ENCODE measurements at places on chromosomes 2 and 18.

DNA sequence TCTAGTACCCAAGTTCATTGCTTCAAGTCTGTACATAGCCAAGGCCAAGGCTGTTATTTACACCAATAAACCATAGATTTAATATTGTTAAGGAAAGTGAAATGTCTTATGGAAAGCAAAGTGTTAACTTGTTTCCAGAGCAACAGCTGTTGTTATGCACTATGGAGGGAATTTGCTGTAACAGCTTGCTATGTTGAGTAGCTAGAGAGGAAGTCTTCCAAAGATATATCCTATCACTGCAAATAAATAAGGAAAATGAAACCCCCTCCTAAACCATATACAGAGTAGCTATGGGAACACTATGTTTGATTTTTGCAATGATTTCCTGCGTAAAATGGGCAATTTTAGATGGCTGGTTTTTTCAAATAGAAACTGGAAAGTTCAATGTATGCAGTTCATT, 21.1 kb downstream of the TMEM182 start:
- DNase-seq, result no peak

GRCh38 chr2:143347271-143347695, 218.1 kb downstream of the ARHGAP15 start:
- DNase-seq, result no peak

DNA sequence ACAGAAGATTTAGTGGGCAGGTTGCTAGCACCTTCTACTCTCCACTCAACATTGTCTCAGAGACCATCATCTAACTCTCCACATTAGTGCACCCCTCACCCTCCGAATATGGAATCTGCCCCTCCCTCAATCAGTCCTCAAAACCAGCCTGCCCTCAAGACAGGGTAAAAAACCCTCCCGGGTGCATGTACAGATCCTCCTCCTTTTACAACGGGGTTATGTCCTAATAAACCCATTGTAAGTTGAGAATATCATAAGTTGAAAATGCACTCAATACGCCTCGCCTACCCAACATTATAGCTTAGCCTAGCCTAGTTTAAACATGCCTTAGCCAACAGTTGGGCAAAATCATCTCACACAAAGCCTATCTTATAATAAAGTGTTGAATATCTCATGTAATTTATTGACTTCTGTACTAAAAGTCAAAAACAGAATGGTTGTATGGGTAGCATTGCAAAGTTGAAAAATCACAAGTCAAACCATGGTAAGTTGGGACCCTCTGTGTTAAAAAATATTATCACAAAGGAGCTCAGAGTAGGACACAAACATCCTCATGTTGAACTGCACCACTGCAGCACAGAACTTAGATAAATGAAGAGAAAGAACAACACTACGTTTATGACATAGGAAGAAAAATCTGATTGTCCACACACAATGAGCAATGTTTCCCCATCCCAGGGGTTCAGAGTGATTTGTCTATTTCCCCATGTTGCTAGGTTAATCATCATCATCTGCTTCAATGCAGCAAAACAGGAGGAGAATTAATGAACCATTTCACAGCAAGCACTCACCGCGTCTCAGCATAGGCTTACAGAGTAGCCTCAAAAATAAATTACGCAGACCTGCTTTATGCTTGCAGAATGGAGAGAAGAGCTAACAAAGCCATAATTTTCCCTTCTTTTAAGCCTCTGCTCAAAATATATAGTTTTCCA, 184.1 kb upstream of the ARL4C start:
- no peak for DNase-seq

DNA sequence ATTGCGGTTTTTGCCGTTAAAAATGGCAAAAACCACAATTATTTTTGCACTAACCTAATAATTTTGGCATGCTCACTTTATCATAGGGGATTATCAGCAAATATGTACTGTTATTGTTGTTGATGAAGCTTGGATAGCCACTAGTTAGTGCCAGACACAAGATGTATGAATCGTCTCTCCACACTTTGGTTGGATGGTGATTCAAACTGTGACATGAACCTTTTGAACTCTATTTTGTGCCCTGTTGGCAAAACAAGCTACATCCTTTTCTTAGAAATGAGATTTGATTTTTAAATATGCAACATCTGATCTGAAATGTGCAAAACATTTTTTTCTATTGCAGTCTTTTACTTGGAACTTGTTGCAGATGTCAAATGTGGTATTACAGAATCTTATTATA, 48.8 kb upstream of the DTNB start:
- no peak for DNase-seq

DNA sequence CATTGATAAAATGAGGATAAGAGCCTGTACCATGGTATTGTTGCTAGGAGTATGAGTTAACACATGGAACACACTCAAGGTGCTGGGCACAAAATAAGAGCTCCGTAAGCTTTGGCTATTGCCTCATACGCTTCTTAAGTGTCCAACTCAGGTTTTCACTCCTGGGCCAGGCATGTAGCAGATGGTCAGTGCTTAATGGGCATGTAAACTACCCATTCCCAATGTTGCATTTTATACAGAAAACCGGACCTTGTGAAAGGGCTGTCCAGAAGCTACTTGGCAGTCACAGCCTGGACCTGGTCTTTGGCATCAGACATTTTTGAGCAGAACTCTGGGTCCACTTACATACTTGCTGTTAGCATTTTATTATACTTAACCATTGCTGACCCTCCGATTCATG, 26.9 kb downstream of the MGAT5 start:
- no peak for DNase-seq

DNA sequence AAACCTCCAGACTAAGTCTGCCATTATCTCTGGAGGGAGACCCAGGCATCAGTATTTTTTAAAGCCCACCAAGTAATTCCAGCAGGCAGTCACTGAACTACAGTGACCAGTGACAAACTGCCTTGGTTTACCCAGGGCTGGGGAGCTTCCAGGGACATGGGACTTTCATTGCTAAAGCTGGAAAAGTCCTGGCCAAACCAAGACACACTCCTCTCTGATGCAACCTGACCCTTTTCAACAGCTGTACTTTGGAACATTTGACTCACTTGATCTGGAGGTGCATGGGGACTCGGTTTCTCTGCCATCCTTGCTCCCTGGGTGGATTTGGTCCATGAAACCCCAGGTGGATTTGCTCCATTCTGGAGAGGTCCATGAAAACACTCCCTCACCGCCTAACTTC, 7.0 kb downstream of the MRO start:
- no peak for DNase-seq

DNA sequence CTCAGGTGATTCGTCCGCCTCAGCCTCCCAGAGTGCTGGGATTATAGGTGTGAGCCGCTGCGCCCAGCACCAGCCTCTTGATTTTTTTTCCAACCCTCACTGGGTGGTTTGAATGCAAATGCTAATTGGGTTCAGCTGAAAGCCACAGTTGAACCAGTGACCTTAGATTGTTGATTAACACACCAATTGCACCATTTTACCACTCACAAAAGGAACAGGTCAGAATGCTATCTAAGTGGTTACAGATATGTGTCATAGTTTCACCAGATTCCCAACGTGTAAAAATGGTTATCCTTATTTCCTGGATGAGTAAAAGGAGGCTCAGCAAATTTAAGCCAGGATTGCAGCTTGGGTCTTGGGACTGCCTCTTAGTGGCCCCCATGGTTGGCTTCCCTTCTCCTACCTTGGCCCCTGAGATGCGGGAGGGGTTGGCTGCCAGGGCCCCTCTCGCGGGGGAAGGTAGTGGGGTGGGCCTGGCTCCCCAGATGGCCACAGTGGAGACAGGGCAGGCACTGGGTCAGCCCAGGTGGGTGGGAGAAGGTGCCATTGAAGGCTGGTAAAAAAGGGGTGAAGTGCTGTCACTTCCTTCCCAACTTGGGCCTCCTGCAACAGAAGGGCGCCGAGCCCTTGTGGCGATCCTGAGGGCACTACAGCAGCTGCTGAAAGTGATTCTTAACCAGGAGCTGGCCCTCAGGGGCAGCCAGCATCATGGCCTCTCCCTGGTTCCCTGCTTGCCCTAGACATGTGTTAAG, 164.9 kb upstream of the HAAO start:
- DNase-seq, result no peak

DNA sequence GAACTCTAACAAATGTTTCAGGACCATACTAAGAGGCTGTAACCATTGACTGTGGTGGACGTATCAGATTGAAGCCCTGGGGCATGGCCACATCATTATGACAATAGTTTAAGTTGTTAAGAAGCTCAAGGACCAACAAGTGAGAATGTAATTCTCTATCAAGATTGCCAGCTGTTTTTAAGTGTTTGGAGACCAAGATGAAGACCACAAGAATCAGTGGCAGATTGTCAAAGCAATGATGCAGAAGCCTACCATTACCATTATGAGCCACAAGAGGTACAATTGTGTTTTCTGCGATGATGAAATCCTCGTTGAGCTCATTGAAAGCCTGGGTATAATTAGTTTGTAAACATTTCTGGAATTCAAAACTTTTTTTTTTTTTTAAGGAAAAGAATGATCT, 261.1 kb upstream of the ZEB2 start:
- no peak for DNase-seq

DNA sequence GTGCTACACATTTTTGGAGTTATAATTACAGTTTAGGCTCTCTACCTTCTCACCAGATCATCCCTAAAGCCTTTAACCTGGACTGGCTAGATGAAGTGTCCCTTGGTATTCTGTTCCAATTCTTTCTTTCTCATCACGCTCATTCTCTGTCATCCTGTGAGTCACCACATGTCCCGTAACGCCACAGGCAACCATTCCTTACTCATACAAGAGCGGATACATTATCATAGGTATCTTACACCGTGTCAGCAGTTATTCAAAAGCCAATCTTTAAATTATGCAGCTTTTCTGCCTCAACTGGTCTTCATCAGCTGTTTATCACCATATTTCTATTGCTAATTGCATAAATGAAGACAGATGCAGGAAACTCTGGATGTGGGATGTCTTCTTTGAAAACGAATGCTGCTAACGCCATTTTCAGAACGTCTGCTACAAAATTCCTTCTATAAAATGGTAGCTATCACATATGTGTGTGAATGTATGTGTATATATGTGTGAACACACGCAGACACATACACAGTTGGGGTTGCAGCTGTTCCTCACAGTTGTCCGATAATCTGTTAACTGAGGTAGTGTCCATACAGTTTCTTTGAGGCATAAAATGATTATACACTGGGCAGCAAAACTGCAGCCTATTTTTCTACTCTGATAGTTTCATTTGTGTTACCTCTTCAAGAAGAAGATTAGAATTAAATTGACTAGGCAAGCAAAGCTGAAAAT, 47.9 kb downstream of the EML6 start:
- DNase-seq, result no peak

DNA sequence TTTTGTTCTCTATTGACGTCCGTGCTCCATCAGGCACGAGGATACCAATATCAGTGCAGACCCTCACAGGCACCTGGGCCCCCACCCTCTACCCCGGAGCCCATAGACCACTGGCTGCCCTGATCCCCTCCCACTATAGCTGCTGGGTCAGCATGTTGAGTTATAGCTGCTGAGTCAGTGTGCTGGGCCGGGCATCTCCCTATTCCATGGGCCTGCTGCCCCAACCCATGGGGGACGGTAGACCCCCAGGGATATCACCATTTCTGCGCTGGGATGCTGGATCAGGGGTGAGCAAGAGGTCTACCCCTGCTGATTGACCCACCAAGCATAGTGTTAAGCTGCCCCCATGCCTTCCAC, 100.1 kb upstream of the ST3GAL5 start:
- DNase-seq, result no peak

DNA sequence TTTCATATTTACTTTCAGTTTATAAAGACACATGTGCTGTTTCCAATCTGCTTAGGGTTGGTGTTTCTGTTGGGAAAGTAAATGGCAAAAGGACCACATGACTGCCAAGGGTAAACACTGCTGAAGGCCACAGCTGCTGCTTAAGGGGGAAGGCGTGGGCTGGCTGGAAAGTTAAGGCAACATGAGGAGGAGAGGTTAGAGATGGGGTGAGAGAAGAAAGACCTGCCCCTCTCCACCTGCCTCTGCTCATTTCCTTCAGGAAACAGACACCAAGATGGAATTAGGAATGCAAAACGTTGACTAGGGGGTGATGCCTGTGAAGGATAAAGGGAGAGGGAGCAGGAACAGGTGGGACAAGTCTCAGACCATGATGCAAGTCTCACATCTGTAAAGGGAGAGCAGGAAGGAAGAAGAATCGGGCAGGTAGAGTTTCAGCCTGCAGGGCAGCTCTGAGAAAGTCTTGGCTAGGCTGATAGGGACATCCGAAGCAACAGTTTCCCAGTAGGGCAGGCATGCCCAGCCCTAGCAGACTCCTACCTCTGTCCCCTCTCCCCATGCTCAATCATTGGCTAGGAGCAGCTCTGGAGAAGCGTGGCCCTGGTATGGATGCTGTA, 86.0 kb downstream of the CDC42EP3 start:
- no peak for DNase-seq

GRCh38 chr2:198362740-198363139, 558.3 kb downstream of the PLCL1 start:
- DNase-seq, result no peak

- DNase-seq, result no peak
Measured at GRCh38 chr18:32577561-32577960, 106.9 kb upstream of the GAREM1 start.

DNA sequence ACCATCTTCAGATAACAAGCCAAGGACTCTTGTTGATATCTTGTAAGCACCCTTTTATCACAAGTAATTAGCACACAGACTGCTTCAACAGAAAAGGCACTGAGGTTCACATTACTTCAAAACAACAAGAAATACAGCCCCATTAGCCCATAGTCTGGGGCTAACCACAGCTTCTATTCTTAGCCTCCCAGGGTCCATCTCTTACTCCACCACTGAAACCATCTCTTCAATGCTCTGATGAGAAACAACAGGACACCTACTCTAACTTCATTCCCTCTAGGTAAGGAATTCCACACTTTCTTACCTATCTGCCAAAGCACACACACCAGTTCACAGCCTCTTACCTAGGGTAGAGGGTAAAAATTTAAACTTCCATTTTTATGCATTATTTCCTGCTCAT, 26.4 kb upstream of the CYTIP start:
- DNase-seq, result no peak

DNA sequence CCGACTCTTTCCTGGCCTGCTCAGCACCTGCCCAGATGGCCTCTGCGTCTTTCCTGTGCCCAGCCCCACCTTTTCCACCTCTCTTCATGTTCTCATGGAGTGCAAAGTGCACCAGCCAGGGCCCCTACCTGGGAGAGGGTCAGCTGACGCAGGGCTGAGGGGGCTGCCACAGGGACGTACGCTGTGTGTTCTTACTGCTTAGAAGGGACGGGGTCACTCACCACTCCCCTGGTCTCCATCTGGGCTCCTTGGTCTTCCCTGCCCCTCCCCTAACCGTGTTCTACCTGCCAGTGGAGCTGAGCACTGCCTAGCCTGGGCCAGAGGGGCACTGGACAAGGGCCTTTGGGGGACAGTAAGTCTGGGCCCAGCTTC, 8.6 kb downstream of the ERFE start:
- no peak for DNase-seq

DNA sequence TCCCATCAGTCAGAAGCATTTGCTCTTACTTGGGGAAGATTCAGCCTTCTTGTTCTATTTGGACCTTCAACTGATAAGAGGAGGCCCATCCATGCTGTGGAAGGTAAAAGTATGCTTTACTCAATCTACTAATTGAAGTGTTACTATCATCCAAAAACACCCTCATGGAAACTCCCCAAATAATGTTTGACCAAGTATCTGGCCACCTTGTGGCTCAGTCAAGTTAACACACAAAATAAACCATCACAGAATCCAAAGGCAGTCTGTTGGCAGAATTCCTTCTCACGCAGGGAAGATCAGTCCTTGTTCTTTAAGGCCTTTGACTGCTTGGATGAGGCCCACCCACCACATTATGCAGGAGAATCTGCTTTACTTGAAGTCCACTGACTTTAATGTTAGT, 531.2 kb upstream of the SMIM21 start:
- DNase-seq, result no peak
